ENCODE measurements at places on chromosomes 11 and 22.

- DNase-seq, result no peak
Measured at GRCh38 chr11:114366331-114367243, 33.7 kb downstream of the C11orf71 start.

GRCh38 chr22:40572976-40573375, 63.5 kb downstream of the MRTFA start:
- DNase-seq, result no peak

DNA sequence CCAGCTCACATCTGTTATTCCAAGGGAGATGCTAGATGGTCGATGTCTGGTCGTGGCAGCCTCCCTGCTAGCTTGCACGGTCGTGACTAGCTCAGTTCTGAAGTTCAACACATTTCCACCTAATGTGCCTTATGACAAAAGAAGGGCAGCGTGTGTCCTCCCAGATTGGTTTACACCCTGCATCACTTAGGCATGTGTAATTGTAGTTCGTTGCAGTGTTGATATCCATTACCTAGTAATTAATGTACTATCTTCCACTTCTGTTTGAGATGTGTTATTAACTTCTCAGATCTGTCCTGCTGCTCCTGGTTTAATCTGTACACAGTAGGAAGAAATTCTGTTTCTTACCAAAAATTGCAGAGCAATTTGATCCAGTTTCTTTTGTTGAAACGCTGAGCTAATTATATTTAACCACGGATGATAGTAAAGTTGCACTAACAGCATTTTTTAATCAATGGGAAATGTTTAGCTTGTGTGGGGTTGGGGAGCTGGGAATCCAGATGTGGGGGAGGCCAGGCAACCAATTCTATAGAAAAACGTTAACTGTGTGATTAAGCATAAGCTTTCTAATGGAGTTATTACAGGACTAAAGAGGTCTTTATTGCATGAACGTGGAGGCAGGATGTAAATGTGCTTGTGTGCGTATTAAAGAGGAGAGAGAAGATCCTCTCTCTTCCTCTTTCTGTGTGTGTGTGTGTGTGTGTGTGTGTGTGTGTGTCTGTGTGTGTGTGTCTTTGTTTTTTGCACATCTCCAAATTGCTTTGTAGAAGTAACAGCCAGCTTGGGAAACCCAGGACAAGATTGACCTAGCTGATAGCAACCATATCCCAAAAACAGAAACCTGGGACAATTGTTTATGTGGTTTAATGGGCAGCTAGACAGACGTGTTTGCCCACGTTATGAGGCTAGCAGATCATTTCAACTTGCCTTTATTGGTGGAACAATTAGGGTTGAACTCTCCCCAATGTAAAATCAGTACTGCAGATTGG, 145.7 kb upstream of the TTC12 start:
- DNase-seq, result no peak

DNA sequence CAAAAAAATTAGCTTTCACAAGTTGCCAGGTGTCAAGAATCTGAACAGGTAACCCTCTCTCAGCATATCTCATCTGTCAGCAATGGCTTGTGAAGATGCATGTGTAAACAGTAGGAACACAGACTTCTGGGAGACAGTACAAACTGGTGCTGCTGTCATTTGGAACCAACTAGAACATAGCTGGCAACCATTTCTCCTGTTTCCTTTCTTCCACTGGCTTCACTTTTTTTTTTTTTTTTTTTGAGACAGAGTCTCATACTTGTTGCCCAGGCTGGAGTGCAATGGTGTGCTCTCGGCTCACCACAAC, 2.1 kb upstream of the PIK3C2A start:
- DNase-seq, result no peak

- DNase-seq, result no peak
Measured at GRCh38 chr11:122751292-122752070, 86.8 kb upstream of the CRTAM start.

- DNase-seq, result no peak
Measured at GRCh38 chr11:27319072-27319471, 43.9 kb downstream of the CCDC34 start.

DNA sequence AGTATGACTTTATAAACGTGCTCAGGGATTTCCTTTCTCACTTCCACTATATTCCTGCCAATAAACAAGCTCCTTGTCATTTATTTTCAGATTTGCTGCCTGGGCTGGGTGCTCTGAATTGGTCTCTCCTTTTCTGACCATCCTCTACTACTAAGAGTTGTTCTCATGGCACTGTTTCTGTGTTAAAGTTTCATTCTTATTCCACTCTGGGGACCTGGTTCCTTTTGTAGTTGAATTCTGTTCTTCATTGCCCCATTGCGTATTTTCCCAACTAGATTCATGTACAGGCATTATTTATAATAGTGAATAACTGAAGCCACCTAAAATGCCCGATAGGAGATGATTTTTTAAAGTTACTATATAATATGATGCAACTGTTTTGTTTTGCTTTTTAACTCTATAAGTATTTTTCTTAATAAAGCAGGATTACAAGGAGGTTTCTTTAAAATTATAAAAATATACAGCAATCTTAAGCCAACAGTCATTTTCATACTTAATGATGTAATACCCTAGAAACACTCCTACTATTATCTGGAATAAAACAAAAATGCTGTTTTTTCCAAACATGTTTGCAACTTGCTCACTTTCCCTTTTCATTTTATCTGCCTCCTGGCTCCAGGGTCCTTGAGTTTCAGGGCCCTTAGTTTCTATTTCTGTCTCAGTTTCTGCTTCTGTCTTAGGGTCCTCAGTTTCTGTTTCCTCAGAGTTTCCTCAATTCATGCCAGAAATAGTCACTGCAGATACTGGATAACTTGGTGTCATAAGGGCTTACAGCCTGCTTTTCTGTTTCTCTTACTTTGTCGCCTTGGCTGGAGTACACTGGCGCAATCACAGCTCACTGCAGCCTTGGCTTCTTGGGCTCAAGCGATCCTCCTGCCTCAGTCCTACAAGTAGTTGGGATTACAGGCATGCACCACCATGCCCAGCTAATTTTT, 9.8 kb upstream of the FUT4 start:
- no peak for DNase-seq

DNA sequence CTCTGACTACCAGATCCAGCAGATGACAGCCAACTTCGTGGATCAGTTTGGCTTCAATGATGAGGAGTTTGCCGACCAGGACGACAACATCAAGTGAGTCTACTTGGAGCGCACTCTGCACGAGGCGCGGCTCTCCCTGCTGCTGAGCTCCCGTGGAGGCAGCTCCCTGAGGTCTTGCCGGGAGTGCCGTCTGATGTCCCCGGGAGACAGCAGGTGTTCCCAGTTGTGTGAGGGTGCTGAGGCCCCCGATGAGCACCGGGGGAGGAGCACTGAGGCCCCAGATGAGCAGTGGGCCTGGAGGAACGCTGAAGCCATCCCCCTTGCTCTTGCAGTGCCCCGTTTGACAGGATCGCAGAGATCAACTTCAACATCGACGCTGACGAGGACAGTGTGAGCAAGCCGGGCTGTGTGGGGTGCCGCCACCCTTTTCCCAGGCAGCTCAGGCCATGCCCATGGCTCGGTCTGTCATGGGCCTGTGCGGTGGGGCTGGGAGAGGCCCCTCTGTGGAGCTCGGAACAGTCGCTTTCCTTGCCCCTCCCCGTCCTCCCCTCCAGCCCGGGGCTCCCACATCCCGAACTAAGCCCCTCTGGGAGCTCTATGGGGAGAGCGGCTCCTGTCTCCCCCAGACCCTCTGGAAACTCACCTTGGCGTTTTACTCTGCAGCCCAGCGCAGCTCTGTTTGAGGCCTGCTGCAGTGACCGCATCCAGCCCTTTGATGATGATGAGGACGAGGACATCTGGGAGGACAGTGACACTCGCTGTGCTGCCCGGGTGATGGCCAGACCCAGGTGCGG, 37.1 kb downstream of the SBF1 start:
- DNase-seq, result no peak

DNA sequence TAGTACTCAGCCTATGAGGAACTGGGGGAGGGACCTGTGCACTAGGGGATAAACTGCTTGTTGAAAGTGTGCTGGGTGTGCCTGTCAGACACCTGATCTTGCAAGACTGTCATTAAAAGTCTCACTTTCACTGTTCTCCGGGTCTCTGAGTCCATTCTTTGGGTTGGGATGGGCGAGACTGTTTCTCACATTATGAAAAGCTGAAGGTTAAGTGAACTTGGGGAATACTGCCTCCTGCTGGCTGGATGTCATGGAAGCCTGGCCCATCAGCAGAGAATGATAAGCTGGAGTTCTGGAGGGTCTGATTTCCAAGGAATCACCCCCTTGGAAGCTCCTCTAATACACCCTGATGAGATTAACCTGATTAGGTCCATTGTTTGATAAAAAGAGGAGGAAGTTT, 9.0 kb upstream of the VPREB1 start:
- no peak for DNase-seq

DNA sequence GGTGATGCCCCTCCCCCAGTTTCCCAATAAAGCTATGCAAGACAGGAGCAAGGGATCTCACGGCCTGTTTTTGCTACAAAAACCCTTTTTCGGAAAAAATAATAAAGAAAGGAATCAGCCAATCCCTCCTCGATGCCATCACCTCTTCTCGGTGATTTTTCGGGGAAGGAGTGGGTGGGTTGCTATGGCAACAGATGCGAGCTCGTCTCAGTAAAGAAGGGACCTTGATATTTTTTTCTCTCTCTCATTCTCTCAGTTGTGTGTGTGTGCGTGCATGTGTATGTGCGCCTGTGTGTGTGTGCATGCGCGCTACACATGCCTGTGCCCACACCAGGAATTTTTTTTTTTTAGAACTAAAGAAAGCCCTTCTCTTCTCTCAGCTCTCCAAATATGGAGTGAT, 3.8 kb upstream of the NPAS4 start:
- DNase-seq, result no peak

DNA sequence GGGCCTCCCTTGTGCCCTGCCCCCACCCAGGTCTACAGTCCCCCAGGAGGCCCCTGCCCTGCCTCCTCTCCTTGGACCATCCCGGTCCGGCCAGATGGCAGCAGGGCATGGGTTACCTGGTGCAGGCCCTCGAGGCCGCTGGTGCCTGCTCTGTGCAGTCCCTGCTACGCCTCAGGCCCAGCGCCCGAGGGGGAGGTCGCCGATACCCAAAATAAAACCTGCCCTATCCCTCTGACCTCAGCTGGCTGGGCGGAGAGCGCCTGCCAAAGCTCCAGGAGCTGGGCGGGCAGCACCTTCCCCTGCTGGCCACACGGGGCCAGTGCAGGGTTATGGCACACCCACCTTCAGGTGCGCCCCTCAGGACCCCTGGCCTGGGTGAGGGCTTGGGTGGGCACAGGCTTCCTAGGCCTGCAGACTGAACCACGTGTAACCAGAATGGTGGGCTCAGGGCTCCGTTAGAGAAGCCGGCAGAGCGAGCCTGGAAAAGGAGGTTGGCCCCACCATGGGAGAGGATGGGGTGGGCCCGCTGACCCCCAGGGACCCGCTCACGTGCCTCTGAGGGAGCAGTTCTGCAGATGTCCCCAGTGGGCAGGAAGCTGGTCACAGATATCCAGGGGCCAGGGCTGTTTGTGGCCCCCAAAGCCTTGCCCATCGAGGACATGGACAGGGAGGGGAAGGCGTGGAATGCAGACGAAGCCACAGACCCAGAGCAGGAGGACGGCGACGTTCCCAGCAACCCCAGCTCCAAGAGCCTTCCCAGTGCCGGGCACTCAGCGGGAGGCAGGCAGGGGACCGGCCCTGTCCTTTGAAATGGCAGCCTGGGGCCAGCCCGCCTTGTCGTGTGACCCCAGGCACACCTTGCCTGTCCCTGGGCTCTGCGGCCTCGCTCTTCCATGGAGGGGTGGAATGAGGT, 1.7 kb upstream of the TNNT3 start:
- DNase-seq, result no peak

GRCh38 chr11:1165256-1166041, 7.7 kb downstream of the MUC5AC start:
- DNase-seq, result no peak

GRCh38 chr11:115556984-115557383, 52.8 kb upstream of the CADM1 start:
- DNase-seq, result no peak

- no peak for DNase-seq
Measured at GRCh38 chr11:113992459-113993110, 17.7 kb downstream of the HTR3A start.

- DNase-seq, result no peak
Measured at GRCh38 chr11:109093354-109093753, 328.6 kb upstream of the C11orf87 start.

GRCh38 chr11:46296528-46297448, 19.3 kb downstream of the CREB3L1 start:
- peak; percentile 65 for DNase-seq

DNA sequence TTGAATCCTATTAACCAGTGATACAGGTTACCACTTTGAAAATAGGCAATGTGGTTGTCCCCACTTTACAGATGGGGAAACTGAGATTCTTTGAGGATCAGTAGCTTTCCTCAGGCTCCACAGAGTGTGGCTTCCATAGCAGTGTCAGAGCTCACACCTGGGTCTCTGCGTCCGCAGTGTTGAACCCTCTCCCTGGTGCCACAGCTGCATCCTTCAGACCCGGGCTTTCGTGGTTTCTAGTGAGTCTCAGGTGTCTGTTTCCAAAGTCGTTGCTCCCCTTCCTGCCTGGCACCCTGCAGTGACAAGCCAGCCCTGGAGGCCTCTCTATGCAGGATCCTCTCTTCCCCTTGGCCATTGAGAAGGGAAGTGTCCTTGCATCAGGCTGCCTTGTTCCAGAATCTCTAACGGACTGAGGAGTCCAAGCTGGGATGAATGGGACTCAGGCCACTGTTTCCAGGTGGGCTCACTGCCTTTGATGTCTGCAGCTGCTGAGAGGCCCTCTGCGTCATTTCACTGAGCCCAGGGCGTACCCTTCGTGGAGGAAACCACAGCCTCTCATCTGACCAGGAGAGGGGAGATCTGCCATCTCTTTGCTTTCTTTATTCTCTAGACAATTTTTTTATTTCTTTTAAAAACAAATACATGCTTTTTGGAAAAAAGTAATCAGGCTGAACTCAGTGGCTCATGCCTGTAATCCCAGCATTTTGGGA, 48.4 kb upstream of the MICAL2 start:
- no peak for DNase-seq

DNA sequence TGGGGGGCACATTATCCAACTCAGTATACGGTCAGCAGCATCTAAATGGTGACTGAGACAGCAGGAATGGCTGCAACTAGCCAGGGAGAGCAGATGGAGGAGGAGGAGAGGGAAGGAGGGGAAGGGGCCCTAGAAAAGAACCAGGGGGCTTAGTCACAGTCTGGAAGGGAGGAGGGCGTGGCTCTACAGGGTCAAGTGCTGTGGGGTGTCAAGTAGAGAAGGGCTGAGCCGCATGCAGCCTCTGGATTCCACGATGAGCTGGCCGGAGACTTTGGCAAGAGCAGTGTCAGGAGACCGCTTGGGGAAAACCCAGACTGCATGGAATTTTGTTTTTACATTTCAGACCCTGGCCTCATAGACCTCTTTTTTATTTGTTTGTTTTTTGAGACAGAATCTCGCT, 25.8 kb upstream of the PPFIA1 start:
- DNase-seq, result no peak

- no peak for DNase-seq
Measured at GRCh38 chr11:106457727-106458126, 380.3 kb downstream of the AASDHPPT start.

DNA sequence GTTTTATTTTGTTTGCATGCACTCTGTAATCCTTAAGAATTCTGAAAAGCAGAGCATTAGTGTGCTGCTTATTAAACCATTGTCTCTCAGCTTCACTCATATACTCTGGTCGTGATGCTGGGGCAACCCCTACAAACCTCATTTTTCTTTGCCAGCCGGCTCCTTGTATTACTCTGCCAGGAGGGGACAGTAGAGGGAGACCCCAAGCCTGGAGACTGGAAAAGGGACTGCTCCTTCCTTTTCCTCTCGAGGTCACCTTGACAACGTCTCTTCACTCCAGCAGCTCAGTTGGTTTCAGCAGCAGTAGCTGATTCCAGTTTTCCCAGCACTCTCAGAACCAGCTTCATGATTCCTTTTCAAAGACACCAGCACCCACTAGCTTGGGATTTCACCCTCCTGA, 2.8 kb upstream of the JHY start:
- no peak for DNase-seq

- no peak for DNase-seq
Measured at GRCh38 chr11:75549370-75549958, 12.6 kb upstream of the SERPINH1 start.

Measured in ureter (tissue), 1 donor.